ENCODE measurements at places on chromosomes 2 and 18.
A peak's percentile ranks its signal among the peaks of the same experiment; 100 is the strongest.

DNA sequence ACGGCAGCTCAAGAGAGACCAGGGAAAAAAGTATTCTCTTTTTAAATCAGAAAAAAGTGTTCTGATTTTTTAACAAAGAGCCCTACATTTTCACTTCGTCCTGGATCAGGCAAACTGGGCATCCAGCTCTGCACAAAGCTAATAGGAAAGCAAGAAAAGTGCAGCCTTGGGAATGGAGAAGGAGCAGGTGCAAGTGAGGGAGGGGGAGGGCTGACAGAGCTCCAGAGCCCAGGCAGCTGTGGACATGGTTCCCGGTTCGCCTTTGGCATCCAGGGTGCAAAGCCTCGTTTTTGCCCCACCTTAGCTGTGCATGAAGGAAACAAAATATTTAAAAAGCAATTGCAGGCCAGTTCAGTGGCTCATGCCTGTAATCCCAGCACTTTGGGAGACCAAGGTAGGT is 82.2 kb downstream of the FAM124B start:
- no peak for DNase-seq

GRCh38 chr2:201821080-201821479 is 14.7 kb downstream of the CDK15 start:
- no peak for DNase-seq

DNA sequence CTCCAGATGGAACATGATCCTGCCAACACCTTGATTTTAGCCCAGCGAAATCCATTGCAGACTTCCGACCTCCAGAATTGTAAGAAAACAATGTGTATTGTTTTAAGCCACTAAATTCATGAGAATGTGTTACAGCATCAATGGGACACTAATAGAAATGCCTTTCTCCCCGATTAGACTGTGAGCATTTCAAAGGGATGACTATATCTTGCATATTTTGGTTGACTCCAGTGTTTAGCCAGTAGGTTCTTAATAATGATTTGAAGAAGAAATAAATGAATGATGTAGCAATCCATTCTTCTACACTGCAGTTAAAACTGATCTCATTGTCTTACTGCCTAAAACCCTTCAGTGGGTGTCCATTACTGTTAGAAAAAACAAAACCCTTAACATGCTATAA is 67.4 kb upstream of the ACVR1C start:
- no peak for DNase-seq

DNA sequence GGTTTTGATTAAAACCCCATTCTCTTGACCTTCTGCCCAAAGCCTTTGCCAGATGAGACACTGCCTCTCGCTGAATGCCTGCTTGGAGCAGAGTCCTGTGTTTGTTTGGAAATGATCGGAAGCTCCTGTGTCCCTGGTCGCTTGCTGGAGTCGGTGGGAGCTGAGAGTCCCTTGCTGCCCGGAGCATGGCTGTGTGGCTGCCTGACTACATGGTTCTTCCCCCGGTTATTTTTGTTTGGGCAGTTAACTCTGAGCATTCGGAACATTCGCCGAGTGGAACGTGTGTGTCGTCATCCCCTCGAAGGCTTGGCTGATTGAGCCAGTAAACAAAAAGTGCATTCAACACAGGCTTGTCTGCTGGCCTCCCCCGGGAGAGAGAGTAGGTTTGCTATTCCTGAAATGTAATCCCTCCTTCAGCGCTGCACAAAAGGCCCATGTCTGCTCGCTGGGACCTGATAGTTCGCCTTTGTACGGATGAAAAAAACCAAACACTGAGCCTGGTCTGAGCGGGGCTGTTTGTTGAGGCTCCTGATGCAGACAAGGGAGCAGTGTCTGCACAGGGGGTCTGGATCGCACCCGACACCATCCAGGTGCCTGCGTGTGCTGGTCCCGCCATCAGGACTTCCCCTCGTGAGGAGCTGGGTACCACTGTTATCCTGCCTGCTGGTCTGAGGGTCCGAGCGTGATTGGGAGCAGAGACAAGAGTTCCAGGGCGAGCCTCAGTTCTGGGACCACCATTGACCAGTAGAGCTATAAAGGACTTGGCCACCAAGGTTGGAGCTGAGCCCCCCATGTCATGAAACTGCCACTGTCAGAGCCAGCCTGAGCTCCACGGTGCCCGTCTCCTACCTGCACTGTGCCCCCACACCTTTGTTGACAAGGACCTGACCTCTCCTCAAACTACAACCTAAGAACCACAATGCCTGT is 83.8 kb downstream of the AGAP1 start:
- DNase-seq: no peak

GRCh38 chr18:68533641-68534040 is 181.3 kb downstream of the TMX3 start:
- no peak for DNase-seq

- no peak for DNase-seq
Measured at GRCh38 chr2:135091681-135092080, 39.6 kb downstream of the RAB3GAP1 start.

- peak; percentile 56 for DNase-seq
Measured at GRCh38 chr18:31436825-31437224, 10.7 kb upstream of the DSG3 start.

- DNase-seq: peak; percentile 50
Measured at GRCh38 chr2:213806125-213806726, 522.0 kb downstream of the SPAG16 start.

GRCh38 chr2:95060446-95061118 is 35.1 kb downstream of the MAL start:
- no peak for DNase-seq

DNA sequence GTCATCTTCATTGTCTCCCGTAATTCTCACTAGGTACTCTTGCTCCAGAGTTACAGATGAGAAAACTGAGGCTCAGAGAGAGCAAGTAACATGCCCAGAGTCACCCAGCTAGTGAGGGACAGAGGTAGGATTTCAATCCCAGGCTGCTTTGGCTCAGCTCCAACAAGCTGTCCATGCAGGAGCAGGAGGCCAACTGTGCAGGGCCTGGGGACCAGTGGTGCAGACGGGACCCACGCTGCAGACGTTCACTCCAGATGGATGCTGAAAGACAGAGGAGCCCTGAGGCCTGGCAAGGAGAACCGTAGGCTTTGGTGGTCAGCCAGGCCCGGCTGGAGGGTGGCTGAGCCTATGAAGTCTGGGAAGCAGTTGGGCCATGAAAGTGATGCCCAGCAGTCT is 102.6 kb downstream of the MCFD2 start:
- no peak for DNase-seq

GRCh38 chr2:46984642-46985476 is 69.3 kb upstream of the MCFD2 start:
- DNase-seq: peak; percentile 87

GRCh38 chr2:131154647-131155046 is 49.5 kb downstream of the PLEKHB2 start:
- DNase-seq: no peak

GRCh38 chr2:167293172-167293781 is 405.0 kb downstream of the XIRP2 start:
- peak; percentile 15 for DNase-seq

DNA sequence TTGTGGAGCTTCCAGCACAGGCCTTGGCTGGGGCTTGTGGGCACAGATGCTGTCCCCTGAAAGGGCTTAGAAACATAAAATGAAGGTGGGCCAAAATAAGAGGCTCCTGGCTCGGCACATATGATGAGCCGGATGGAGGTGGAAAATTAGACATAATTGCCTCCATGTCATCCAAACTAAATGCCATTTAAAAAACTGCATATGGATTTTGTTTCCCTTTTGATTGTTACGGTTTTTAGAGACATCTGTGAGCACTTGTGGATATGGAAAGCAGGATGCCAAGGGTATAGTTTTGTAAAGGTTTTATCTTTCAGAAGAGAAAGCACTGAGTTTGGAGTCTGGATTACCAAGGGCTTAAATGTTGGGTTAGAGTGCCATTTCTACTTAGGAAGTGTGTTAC is 498.3 kb downstream of the RIT2 start:
- DNase-seq: no peak

DNA sequence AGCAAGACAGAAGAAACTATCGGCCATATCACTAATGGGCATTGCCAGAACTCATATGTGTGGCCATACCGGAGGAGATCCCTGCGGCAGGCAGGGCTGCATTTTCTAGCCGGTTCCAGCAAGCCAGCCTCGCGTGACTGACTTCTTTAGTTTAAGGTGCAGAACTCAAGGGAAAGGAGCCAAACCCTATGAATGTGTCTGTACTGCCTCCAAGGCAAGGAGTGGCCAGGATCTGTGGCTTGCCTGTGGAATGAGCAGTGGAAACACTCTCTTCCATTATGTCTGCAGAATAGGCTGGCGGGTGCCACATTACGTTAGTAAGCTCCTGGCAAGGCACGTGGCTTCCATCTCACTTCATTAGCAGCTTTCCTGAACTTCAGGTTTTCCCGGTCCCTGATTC is 137.6 kb downstream of the ATL2 start:
- peak; percentile 98 for DNase-seq

All from epithelial cell of esophagus (primary cell).